ENCODE measurements at places on chromosomes 13 and 19.

- DNase-seq = peak; percentile 6
These were observed 598.1 kb downstream of the DCT start for GRCh38 chr13:93881411-93881810.

DNA sequence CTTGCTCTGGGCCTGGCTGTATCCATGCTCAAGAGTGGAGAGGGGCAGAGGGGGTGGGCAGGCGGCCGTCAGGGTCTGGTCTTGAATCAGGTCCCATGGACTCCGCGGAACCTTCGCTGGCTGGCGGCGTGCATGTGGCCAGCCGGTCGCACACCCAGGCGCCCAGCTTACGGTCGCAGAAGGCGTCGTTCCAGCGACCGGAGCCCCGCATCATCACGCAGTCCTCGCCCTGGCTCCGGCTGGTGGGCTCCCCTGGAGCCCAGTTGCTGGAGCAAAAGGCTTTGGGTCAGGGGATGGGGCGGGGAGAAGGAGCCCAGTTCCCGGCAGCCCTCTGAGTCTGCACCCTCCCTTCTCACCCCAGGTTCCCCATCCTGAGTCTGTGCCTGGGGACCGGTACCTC is 8.5 kb downstream of the TRAPPC5 start:
- DNase-seq = no peak

DNA sequence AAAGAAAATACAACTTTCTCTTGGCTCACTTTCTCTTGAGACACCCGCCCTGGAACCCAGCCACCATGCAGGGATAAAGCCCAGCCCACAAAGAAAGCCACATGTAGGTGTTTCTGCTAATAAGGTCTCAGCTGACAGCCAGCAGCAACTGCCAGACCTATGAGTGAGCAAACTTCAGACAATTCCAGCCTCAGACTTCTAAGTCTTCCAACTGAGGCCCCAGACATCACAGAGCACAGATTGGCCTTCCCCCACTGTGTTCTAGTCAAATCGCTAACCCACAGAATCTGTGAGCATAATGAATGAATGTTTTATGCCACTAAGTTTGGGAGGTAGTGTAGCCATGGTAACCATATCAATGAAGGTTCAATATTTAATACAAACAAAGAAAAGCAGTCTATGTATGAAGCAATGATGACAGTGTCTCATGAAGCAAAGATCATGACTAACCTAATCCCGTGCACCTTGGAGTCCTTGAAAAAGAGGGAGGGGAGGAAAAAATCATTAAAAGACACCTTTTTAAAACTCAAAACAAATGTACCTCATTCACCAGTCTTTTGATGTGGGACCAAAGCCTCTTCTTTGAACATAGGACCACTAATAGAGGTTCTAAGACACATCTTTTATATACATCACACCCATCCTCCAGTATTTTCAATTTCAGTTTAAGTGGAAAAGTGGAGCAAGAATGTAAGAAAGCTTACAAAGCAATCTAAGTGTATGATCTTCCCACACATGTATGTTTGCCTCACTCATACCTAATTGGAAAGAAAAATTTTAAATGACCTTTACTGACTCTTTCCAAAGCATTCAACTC is 6.2 kb downstream of the MRPS31 start:
- peak; percentile 1 for DNase-seq

DNA sequence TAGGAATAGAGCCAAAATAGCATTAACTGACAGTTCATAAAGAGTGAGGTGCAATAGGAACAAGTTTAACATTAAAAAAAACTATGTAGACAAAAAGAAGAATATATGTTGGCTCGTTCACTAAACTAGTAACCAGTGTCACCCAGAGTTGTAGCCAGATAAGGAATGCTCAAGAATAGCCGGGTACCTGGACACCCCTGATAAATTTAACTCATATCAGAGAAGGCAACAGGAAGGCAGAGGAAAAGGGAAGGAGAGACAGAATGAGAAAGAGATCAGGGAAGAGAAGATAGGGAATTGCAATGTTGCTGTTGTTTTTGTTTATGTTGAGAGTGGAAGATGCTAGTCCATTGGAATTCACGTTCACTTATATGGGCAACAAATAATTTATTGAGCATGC is 31.6 kb upstream of the KATNAL1 start:
- DNase-seq = no peak

GRCh38 chr13:89097994-89098393 is 1426.8 kb downstream of the SLITRK5 start:
- DNase-seq = no peak

GRCh38 chr13:92843549-92843948 is 383.1 kb upstream of the GPC6 start:
- DNase-seq = peak; percentile 42

DNA sequence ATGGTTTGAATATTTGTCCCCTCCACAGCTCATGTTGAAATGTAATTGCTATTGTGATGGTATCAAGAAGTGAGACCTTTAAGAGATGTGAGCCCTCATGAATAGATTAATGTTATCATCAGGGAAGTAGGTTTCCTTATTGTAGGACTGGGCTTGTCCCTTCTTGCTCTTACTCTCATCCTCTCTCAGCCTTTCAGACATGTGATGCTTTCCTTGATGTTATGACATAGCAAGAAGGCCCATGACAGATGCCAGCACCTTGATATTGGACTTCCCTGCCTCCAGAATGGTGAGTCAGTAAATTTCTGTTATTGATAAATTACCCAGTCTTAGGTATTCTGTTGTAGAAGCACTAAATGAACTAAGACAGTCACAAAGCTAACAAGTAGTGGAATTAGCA is 5.7 kb upstream of the ZMYM2 start:
- DNase-seq = no peak

DNA sequence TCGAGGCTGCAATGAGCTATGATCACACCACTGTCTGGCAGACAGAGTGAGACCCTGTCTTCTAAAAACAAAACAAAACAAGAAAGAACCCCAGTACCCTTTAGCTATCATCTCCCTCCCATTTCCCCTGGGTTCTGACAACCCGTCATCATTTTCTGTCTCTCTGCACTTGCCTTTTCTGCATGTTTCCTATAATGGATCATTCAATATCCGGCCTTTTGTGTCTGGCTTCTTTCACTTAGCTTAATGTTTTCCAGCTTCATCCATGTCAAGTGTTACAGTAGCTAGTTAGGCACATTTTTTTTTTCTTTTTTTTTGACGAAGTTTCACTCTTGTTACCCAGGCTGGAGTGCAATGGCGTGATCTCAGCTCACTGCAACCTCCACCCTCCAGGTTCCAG is 16.5 kb downstream of the AP2S1 start:
- no peak for DNase-seq

DNA sequence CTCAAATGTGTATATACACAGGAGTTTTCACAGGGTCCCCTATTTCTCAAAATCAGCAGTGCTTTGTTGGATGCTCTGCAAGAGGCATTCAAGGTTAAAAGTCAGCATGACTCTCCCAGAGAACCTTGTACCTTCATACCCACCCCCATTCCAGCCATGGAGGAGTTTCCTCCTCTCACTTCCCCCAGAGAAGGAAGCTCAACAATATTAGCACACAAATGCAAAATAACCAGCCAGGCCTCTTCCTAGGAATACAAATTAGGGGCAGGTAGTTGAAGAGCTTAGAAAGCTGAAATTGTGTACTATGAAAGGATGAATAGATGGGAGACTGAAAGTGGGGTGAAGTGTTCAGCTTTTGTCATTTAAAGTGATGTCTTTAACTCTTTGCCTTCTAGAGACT is 43.8 kb downstream of the SPRY2 start:
- no peak for DNase-seq

DNA sequence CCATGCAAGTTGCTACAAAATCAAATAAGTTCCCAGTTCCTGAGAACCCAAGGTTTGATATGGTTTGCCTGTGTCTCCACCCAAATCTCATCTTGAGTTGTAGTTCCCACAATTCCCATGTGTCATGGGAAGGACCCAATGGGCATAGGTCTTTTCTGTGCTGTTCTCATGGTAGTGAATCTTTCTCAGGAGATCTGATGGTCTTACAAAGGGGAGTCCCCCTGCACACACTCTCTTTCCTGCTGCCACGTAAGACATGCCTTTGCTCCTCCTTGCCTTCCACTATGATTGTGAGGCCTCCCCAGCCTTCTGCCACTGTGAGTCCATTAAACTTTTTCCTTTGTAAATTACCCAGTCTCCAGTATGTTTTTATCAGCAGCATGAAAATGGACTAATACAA is 28.5 kb upstream of the TSHZ3 start:
- DNase-seq = no peak
